ENCODE measurements at places on chromosomes 1 and 21.

DNA sequence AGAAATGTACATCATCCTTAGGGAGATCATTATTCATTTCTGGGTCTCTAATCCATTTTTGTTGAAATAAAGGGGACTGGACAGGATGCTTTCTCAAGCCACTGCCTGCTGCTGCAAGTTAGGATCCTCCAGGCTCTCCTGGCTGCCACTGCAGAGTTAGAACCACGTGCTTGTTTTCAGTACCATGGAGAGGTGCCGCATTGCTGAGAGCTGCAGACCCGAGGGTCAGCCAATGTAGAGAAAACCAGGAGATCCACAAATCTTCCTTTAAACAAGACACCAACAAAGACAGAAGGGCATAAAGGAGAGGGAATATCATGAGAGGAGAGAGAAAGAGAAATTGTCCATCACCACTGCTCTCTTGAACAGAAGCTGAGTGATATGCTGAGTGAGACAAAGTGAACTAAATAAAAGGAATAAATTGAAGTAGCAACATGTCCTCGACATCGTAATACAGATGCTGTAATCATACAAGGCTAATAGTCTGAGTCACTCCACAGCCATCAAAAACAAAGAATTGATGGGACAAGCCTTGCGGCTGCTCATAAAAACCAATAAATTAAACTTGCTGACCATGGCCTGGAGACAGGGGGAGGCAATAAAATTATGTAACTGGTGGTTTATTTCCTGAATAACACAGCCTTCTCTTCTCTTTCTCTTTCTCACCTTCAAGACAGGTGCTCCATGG, 255.7 kb downstream of the OMA1 start:
- no peak for DNase-seq

- DNase-seq: no peak
Measured at GRCh38 chr1:23868557-23869016, 497 bp upstream of the FUCA1 start.

DNA sequence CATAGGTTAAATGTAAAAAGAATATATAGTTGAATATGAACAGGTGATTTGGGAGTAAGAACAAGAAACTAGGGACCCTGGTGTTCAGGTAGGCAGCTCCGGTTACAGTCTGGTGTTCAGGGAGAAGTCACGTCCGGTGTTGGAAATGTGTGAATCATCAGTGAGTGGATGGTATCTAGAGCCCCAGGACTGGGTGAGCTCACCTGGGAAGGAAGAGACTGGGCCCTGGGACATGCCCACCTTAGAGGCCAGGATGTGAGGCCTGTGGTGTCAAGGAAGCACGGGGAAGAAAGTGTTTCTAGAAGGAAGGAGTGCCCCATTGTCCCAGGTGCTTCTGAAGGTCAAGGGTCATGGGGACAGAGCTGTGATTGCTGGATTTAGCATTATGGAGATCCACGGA, 1.5 kb upstream of the GJB3 start:
- DNase-seq: no peak

- DNase-seq: no peak
Measured at GRCh38 chr1:2482588-2482987, 6.5 kb downstream of the PLCH2 start.

- DNase-seq: peak; percentile 45
Measured at GRCh38 chr1:15128520-15129313, 24.8 kb upstream of the TMEM51 start.

DNA sequence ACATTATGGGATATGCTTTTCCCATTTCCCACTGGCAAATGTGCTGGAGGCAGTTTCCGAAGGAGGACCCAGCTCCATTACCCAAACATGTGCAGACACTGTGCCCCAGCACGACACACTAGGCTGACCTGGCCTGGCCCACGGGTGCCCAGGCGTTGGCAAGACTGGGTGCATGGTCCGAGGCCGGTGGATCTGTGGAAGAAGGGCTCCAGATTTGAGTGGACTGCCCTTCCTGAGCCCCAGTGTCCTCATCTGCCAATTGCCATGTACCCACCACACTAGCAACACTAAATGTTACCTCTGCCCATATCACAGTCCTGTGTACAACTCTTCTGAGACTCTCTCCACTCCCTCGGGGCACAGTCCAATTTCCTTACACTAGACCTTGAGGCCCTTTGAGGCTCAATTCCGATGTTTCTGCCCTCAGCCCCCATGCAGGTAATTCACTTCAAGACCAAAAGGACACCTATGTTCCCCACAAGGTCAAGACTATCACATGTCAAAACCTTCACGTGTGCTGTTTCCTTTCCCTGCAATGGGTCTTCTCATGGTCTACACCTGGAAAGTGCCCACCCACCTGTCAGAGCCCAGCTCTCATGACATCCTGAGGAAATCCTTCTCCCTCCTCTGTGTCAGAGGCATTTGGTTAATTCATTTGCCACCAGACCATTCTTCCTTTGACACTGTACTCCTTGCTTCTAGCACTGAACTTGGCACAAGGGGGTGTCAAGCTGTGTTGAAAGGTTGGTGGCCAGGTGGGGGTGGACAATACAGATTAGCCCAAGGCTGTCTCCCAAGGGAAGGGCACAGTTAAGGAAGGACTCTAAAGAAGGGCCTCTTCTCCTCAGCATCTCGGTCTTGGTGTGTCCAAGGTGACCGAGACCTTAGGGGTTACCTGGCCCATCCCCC, 124.9 kb downstream of the DMRTB1 start:
- DNase-seq: no peak

DNA sequence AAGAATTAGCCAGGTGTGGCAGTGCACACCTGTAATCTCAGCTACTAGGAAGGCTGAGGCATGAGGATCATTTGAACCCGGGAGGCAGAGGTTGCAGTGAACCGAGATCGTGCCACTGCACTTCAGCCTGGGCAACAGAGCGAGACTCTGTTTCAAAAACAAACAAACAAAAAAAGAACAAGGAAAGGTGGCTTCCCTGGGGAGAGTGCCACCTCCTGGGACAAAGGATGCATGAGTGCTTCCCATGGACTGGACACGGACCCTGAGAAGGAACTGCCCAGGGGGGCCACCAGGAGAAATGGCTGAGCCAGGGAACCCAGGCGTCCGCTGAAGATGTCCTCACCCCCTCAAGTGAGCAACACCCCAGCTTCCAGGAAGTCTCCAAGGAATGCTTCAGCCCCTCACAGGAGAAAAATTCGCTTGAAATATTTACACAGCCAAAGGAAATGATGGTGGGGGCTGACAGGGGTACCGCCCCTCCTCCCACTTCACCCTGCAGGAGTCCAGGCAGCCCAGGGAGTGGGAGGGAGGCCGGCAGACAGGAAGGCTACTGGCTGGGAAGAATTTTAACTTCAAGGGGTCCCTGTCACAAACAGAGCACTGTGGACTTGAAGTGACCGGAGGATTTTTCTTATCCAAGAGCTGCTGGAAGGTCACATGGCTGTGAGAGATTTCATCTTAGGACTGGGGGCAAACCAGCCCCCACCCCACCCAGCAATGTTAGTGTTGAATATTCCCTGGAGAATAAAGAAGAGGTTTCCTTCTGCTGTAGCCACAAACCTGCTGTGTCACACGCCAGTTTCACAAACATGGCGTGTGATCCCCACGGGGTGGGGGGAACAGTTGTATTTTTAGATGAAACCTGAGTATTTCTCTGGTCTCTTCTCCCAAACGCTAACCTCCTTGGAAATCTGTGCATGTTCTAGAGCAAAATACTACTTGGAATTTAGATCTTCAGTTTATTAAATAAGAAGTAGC, 90.8 kb upstream of the SLC25A33 start:
- no peak for DNase-seq

- no peak for DNase-seq
Measured at GRCh38 chr1:191714845-191715244, 443.4 kb upstream of the RGS18 start.

GRCh38 chr21:14285147-14285761, 69.3 kb downstream of the RBM11 start:
- no peak for DNase-seq

DNA sequence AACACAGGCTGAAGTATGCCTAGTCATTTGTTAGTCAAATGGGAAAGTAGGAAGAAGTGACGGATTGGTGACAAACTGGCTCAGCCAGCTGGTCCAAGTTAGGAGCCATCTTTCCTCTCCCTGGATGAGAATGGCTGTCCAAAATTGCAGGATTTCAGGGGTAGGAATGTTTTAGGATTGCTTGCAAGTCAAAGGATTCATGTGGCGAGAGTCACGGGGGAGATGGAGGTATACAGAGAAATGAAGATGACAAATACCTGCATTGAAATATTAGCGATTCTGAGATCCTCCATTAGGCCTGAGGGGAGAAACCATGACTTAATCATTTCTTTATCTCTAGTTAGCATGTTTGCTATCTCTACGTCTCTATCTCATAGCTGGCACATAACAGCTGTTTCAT, 41.8 kb upstream of the PIGC start:
- no peak for DNase-seq

GRCh38 chr1:119968068-119968492, 71.8 kb upstream of the ADAM30 start:
- DNase-seq: peak; percentile 51

DNA sequence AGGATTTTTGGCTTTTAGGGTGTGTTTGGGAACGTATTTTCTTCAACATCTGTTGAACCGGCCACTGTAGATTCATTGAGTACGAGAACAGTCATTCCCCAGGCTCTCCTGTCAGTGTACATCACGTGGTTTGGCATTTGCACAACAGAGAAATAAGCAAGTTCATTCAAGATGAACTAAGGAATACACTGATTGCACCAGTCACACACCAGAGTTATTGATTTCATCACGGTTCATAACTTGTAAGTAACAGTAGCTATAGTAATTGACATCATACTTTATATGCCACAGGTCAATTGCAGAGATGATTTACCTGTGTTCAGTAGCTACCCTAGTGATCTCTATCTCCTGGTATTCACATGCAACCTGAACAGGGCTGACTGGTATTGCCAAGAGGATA, 90.7 kb upstream of the ETS2 start:
- no peak for DNase-seq

GRCh38 chr1:34272152-34272551, 95.4 kb downstream of the C1orf94 start:
- DNase-seq: no peak

GRCh38 chr1:20983297-20983889, 193.3 kb downstream of the EIF4G3 start:
- no peak for DNase-seq

- no peak for DNase-seq
Measured at GRCh38 chr1:67137307-67137753, 2.6 kb upstream of the C1orf141 start.

DNA sequence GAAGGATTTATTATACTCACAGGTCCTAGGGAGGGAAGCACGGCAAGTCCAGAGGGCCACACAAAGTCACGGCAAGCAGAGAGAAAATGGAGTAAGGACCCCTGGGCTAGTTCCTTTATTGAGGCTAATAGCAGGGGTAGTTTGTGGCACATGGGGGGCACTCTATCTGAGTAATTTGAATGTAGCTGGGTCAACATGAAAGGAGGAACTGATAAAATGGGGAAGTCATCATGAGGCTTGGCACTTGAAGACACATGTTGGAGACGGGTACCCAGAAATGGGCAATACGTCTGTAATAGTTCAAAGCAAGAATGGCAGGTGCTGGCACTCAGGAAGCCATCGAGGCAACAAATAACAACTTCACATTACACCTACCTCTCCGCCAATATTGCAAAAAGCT, 1136.4 kb downstream of the MRPL39 start:
- DNase-seq: no peak

DNA sequence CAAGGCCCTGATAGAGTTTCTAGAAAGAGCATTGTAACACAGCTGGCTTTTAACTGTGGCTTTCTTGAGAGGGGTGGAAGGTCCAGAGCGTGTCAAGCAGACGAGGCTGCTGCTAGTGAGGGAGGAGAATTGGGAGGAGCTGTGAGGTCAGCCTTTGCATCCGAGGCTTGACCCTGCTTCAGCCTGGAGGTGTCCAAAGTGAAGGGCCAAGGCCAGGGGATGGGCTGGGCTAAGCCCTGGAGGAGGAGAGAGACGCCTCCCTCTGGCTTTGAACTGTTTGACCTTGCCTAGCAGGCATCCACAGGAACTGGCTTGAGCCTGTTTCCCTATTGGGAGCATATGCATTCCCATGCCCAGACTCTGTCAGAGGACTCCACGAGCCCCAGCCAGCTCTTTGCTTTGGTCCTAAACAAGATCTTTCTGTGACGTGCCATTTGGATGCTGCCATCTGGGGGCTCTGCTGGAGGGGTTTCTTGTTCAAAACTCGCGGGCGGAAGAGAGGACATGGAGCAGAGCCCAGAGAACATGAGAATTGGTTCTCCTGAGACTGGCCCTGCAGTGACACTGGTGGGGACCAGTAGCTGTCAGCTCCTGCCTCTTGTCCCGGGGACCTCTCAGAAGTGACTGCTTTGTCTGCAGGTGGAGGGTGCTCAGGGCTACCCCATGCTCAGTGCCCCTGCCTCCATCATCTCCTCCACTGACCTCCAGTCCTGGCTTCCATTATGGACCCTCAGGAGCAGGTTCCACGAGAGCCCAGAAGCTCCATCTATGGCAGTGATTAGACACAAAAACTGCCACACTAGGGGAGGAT, 5.5 kb downstream of the ACTRT2 start:
- DNase-seq: no peak

- DNase-seq: no peak
Measured at GRCh38 chr1:110228381-110228780, 18.3 kb downstream of the KCNC4 start.

- no peak for DNase-seq
Measured at GRCh38 chr1:19360016-19360415, 47.9 kb downstream of the SLC66A1 start.

GRCh38 chr1:186009039-186009737, 275.0 kb downstream of the HMCN1 start:
- DNase-seq: no peak

DNA sequence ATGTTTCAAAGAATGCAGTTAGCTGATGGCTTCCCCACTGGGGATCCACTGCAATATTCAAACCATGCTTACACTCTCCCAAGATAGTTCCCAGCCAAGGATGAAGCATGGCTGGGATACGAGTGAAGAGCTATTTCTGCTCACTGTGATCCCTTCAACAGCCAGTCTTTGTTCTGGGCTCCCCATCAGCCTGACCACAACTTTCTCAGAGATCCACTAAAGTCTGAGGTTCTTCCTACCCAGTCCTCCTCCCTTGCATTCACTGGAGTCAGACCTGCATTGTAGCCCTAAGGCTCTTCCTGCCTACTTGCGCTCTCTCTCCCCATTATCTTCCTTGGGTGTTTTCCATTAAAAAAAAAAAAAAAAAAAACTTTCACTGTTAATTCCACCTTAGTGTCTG, 101.4 kb downstream of the TTLL7 start:
- DNase-seq: no peak

DNA sequence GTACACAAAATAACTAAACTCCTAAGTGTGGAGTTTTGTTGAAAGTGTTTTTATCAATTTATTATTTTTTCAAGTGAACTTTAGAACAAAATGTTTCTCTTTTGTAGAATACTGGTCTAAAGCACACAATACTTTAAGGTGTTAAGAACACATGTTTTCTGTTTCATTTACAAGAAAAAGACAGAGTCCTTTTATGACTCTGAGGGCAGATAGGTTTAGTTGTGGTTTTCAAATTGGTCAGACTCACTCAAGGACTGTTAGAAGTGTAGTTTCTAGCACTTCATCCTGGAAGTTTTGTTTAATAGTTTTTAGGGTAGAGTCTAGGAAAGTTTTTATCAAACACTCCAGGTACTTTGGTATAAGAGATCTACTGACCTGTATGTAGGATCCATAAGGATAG, 376.5 kb downstream of the LRRIQ3 start:
- no peak for DNase-seq

GRCh38 chr1:169762699-169763098, 28.8 kb upstream of the SELE start:
- no peak for DNase-seq

All from CD4-positive, alpha-beta memory T cell (primary cell).